Cardiac muscle cell (in vitro differentiated cells and primary cell): ENCODE measurements at places on chromosomes 4 and X.

- no peak for DNase-seq
Measured at GRCh38 chr4:685679-686412, 3.1 kb downstream of the SLC49A3 start.

DNA sequence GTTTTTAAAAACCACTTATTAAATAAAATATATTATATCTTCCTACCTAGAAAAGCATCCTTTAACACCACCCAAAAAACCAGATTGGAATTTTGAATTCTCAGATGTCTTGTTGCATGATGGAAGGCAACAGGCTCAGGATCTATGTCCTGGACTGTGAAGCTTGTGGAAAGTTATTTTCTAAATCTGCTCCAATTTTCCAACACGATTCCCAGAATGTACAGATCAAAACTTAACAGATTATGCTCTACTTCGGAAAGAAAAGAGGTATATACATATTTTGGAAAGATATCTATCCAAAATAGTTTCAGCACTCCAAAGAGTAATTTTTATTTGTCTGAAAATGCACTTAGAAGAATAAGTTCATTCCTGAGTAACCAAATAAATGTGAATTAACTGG is 291.7 kb upstream of the EMCN start:
- no peak for DNase-seq

- no peak for DNase-seq
Measured at GRCh38 chr4:56806666-56807065, 14.8 kb downstream of the SPINK2 start.

DNA sequence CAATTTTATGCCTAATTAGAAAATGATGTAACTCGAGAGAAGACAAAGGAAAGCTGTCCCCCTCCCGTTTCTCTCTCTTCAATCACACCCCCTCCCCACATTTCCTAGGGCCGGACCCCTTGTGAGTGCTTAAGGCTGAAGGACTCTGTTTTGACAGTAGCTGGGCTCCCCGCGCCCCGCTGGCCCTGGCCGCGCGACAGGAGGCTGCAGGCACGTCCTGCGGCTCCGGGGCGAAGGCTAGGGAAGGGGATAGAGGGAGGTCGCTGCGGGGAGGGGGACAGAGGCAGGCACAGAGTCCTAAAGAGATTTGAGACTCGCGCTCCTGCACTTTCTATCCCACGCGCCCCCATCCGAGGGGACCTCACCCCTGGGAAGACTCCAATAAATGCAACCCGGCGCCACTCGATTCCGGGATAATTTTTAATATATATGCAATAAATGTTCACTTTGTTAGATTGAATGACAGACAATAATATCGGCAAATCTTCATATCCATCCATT is 56.2 kb upstream of the TMEM33 start:
- DNase-seq = no peak

- DNase-seq = peak; percentile 40
Measured at GRCh38 chrX:2498781-2499302, 1.9 kb downstream of the DHRSX start.

DNA sequence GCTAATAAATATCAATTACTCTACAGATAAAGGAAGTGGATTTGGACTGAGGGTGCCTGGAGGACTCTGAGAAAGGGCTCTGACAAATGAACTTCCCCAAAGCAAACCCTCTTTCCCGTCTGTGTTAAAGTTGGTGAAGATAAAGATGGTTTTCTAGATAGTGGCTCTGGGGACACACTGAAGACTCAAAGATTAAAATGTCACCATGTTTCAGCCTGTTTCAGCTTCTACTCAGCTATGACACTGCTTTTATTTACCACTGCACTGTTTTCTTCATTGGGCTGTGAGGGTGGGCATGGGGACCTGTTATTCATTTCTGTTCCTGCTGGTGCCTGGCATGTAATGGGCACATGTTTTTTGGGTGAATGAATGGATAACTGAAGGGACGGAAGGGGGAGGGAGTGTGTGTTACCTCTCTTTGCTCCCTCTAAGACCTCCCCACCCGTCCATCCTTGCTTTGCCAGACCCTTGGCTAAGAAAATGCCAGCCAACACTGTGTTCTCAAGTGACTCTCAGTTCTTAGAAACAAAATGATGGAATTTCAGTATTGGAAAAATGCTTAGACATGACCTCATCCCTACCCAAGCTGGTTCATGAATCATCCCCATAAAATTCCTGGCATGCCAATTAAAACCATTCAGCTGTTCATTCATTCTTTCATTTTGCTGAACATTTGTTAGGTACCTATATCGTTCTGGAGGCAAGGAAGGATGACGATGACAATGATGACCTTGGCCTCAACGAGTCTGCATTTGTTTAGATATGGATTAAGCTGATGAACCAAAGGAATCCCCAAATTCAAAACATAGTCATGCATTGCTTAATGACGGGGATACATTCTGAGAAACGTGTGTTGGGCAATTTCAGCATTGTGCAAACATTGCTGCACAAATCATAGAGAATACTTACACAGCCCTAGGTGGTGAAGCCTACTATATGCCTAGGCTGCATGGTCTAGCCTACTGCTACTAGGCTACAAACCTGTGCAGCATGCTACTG is 13.4 kb upstream of the STK32B start:
- DNase-seq = no peak

GRCh38 chrX:8036914-8037313 is 109.7 kb upstream of the PNPLA4 start:
- DNase-seq = peak; percentile 81

- DNase-seq = no peak
Measured at GRCh38 chrX:87374324-87374723, 143.3 kb upstream of the KLHL4 start.

- no peak for DNase-seq
Measured at GRCh38 chr4:26803211-26803861, 57.3 kb upstream of the STIM2 start.

- no peak for DNase-seq
Measured at GRCh38 chr4:14771094-14771493, 231.2 kb upstream of the CPEB2 start.

GRCh38 chrX:153306527-153307115 is 14.9 kb downstream of the PNMA6F start:
- no peak for DNase-seq

DNA sequence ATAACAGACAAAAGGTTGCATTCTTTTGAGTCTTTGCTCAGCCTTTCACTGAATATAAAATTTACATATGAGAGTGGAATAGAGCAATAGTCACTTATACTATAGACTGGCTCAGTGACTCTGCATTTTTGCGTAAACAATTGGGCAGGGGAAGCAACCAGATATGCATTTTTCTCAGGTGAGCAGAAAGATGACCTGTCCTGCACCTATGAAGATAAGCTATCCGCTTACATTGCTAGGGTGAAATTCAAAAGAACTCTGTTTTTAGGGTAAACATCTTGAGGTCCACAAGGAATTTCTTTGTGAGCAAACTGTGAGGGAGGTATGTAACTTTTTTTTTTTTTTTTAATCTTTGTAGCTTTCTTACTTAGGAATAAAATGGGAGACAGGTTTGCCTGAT is 602.4 kb upstream of the PRKX start:
- DNase-seq = no peak

- no peak for DNase-seq
Measured at GRCh38 chrX:94492541-94492940, 818.5 kb downstream of the FAM133A start.

DNA sequence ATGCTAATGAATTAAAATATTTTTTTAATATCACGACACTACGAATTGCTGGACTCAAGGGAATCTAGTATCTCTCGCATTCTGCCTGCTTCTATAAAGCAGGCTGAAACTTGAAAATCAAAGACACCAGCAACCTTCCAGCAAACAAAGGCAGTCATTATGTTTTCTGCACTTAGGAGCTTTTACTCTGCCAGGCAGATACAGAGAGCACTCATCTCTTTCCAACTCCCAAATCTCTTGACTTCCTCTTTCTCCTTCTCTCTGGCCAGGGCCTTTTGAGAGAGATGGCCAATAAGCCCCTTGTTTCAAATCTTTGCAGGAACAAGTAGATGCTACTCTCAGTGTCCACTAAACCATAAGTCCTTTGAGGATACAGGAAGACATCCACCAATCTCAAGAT is 95.2 kb upstream of the KLF3 start:
- DNase-seq = no peak

- DNase-seq = peak; percentile 93
Measured at GRCh38 chr4:82428969-82429727, 1.1 kb downstream of the HNRNPDL start.

DNA sequence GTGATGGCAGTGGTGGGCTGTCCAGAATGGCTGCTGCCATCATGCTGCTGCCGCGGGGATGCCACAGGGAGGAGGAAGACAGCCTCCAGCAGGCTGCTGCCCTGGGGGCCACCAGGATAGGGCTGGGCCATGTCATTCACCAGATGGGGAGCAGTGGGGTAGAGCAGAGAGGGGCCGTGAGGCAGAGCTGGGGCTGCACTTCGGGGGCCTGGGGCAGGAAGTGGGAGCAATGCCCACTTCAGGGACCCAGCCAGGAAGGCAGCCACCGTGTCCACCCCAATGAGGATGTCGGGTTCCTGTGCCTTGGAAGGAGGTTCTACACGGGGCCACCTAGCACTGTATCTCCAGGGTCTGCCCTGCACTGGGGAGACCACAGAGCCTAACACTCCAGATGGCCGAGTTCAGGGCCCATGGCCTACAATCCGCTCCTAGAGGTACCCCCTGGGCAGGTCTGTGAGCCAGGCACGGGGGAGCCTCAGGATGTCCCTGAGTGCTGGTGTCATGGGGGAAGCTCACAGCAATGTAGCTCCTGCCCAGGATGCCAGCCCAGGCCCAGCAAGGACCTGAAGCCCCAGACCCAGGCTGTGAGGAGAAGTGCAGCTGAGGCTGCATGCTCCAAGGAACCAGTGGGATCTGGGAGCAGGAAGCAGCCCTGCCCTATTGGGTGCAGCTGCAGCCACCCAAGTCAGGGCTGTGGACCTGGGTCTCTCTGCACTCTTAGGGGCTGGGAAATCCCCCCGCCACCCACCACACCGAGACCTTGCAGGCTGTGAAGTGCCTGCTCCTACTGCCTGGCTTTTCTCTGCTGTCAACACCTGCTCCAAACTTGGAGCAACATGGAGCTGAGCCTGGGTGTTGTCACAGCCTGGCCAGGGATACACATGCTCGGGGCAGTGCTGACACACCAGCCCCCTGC is 140.3 kb downstream of the PDHA2 start:
- DNase-seq = no peak
